ENCODE measurements at places on chromosomes 12 and 14.

DNA sequence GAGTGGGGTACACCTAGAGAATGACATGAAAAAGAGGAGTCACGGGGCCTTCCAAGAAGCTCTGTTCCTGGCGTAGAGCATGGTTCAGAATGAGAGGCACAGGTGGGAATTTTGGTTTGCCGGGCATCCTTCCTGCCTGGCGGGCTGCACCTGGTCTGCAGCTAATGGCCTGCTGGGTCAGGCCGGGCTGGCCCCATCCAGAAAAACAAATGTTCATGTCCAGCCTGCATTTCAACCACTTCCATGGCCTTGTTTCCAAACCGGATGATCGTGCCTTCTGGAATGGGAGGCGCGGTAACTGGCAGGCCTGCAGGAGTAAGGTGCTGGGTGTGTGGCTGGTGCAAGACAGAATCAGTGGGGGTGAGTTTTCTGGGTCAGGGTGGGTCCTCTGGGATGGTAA lies 14.4 kb downstream of the TEAD4 start:
- DNase-seq, result no peak

GRCh38 chr12:57839996-57840395 lies 6.5 kb downstream of the CTDSP2 start:
- no peak for DNase-seq

DNA sequence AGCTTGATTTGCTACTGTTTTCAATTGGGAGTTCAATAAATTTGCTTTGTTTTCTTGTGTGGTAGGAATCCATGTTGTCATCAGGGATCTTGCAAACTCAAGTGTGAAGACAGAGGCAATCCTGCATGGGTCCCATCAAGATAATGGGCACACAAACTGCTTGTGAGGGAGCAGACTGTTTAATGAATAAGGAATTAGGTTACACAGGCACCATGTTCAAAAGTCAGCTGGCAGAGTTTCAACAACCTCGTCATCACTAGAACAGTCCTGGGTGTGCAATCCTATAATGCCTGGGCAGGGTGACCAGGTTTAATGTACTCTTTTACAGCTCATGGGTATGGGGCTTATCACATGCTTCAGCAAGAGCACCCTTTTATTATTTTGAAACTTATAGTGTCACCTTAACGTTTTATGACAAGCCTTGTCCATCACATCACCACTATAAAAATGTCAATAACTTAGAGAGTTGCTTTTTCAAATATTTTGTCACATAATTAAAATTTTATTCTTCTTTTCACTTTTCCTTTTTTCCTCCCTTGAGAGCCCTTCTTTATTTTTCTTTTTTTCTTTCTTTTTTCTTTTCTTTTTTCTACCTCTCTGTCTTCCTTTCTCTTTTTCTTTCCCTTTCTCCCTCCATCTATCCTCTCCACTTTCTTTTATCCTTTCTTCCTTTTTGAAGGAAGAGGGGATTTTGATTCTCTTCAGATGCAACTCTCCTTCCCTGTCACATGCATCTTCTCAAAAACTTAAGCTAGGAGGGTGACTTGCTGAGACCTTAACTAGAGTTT lies 252.2 kb upstream of the ATP2B1 start:
- no peak for DNase-seq

GRCh38 chr12:75705749-75706711 lies 194.6 kb upstream of the KRR1 start:
- DNase-seq, result no peak

GRCh38 chr12:40963751-40964150 lies 224.4 kb upstream of the PDZRN4 start:
- DNase-seq, result no peak

GRCh38 chr14:34368115-34368970 lies 93.7 kb downstream of the SPTSSA start:
- no peak for DNase-seq

DNA sequence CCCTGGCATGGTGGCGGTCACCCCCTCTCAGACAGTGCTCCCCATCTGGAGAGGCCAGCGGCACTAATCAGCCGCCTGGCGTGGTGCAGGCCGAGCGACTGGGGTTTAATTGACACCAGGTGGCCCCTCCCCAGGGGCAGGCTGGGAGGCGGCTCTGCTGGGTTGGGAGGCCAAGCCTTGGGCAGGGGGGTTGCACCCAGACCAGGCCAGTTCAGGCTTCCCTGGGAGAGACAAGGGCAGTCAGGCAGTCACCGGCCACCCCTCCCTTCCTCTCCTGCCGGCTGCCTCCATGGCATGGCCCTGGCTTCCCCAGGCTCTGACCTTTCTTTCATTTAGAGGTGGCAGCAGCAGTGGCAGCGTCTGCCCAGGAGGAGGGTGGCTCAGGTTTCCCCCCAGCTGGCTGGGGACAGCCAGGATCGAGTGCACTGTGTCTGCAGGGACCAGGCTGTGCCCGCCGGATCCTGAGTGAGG lies 78.1 kb upstream of the NOS1 start:
- DNase-seq, result no peak

DNA sequence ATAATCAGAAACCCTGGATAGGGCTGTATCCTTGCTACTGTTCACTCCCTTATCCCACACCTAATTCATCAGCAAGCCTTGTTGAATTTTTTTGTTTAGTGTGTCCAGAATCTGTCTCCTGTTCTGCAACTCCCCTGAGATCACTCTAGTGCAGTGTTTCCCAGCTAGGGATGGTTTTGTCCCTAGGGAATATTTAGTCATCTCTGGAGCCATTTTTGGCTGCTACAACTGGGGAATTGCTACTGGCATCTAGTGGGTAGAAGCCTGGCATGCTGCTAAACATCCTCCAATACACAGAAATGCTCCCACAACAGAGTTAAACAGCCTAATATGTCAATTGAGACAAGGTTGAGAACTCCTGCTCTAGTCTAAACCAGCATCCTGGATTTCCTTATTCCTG lies 248.0 kb downstream of the NPAS3 start:
- DNase-seq, result no peak

DNA sequence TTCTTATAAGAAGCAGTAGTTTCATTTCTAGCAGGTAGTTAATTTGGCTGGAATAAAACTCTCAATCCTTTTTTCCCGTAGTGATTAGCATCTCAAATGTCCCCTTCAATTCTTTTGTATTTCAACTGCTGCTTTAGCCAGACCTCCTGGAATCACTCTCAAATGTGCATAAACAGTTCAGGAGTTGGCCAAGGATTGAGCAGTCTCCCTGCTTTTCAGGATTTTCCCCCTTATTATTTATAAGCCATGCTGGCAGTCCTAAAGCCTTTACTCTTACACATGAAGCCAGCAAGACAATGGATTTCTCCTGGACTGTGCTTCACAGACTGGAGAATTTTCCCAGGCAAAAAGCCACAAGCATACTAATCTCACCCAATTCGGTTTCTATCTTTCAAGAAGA lies 950.1 kb downstream of the VRK1 start:
- no peak for DNase-seq

DNA sequence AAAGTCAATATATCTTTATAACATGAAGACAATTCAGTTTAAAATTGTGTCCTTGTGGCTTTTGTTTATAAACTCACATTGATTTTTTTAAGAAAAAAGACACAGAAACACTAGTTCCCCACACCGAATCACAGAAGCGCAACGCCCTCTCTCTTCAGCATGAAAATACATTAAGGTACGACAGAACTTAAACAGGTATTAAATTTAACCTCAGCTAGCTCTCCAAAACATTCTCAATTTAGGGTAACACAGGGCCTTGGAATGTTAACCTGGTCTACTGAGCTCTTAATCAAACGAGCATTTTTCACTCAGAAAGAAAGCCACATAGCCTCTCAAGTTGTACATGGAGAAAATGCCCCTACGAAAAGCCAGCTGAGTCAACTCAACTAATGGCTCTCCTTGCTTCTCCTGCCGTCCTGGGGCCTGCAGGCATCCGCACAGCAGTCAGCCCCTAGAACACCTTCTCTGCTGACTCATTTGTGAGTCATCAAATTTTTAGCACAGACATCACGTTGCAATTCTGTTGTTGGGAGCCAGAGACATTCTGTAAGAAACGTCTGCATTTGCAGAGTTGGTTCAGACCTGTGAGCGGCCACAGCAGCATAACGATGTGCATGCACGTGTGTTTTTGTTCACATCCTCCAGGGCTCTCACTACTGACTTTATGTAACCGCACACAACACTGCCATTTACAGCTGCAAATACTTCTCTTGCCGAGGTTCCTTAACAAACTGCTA lies 141.6 kb downstream of the ITPR2 start:
- DNase-seq, result no peak

- no peak for DNase-seq
Measured at GRCh38 chr12:82299319-82300025, 58.7 kb downstream of the CCDC59 start.

GRCh38 chr14:70641548-70642302 lies at the start of gene TTC9:
Gene TTC9 (plus strand): TSS chr14:70641916. CDS start chr14:70642130, 214 bp downstream.
- no peak for DNase-seq

DNA sequence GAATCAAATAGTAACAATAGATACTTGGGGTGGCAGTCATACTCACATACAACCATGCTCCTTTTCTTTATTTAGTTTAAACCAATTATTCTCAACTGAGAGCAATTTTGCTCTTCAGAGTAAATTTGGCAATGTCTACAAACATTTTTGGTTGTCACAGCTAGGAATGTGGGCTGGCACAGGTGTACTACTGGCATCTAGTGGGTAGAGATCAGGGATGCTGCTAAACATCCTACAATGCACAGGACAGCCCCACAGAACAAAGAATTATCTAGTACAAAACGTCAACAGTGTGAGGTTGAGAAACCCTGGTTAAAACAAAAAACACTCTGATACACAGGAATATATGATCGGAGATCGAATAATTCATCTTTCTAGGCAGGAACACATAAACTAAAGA lies 186.5 kb downstream of the NELL2 start:
- no peak for DNase-seq

GRCh38 chr14:75310295-75311111 lies 31.9 kb downstream of the FOS start:
- no peak for DNase-seq

- DNase-seq, result no peak
Measured at GRCh38 chr14:97709552-97709951, 912.4 kb downstream of the VRK1 start.

DNA sequence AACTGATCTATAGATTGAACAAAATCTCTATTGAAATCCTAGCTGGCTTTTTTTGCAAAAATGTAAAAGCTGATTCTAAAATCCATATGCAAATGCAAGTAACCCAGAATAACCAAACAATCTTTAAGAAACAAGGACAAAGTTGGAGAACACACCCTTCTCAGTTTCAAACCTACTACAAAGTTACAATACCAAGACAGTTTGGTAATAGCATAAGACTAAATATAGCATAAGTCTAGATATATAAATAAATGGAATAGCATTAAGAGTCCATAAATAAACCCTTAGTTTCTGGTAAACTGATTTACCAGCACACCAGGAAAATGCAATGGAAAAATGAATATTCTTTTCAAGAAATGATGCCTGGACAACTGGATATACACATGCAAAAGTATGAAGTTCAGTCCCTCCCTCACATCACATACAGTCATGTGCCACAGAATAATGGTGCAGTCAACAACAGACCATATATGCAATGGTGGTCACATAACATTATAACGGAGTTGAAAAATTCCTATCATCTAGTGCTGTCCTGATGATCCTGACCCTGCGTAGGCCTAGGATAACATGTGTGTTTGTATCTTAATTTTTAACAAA lies 94.5 kb upstream of the GRIN2B start:
- no peak for DNase-seq

- no peak for DNase-seq
Measured at GRCh38 chr12:108638141-108638827, 4.6 kb upstream of the SELPLG start.

GRCh38 chr14:91521061-91521640 lies 11.0 kb upstream of the PPP4R3A start:
- DNase-seq, result no peak

- no peak for DNase-seq
Measured at GRCh38 chr12:9711664-9712063, 21.2 kb downstream of the CLECL1 start.

DNA sequence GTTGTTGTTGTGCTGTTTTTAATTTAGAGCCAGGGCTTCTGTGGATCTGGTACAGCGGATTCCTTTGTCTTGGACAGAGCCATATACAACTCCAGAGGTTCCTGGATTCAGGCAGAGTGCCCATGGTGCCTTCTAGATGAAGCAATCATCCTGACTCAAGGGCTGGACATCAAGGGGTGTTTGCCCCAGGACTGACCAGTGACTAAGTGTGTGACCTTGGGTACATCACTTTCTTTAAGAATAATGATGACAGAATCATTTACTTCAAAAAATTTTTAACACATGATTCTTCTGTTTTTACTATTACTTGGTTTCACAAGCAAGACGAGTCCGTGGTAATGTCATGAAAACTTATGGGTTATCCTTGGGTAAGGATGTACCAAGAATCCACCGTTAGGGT lies 397.3 kb downstream of the ZFP36L1 start:
- DNase-seq, result no peak

- no peak for DNase-seq
Measured at GRCh38 chr12:13173012-13173932, 23.3 kb upstream of the EMP1 start.

DNA sequence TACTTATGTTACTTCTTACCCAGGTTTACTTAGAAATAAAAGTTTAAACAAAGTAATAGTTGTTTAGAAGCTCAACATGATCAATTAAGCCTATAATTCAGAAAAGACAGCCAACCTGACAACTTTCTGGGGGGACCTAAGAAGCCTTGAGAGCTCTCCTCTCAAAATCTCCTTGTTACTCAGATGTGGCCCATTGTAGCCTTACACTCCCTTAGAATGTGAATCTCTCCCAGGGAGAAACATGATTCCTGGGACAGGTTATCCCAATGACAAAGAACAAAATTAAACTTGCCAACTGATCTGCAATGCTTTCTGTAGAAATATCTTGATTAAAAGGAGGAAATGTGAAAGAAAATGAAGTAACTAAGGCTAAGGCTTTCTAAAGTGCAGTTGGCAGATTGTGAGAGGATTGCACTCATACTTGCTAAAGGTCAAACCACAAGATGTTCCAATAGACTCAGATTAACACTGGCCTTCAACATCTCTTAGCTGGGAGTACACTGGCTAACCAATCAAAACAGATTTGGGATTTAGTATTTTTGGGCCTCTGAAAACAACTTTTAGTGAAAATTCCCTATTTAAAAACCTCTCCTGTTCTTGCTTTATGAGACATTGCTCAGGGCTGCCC lies 72.3 kb upstream of the TMX1 start:
- DNase-seq, result no peak

GRCh38 chr12:111406474-111407376 lies 1.0 kb downstream of the SH2B3 start:
- DNase-seq, result peak; percentile 46
